ENCODE measurements at places on chromosomes 11 and 22.

- no peak for DNase-seq
Observed at GRCh38 chr11:75383246-75383645, 16.1 kb upstream of the RPS3 start.

DNA sequence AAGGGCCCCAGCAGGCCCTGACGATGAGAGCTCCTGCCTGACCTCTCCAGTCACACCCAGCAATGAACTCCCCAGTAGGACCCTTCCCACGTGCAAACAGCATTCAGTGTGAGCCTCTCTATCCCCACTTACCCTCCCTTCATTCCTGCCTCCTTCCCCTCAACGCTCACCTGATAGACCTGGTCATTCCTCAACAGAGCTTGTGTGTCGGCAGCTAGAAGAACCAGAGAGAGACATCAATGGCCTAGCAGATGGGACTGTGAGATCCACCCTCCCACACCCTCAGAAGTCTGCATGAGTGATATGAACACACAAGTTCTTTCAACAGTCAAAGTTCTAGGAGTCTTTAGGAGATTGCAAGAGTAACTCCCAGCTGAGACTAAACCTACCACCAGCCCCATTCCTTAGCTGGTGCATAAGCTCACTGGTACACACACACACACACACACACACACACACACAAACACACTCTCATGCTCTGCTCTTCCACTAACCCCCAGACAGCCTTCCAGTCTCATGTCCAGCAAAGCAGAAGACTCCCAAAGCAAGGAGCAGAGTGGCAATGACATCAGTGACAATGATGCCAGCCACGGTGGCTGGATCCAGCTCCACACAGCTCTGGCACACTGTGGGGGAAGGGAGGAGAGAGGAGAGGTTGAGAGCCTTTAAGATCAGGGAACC is 3.1 kb downstream of the CD3D start:
- DNase-seq = no peak

DNA sequence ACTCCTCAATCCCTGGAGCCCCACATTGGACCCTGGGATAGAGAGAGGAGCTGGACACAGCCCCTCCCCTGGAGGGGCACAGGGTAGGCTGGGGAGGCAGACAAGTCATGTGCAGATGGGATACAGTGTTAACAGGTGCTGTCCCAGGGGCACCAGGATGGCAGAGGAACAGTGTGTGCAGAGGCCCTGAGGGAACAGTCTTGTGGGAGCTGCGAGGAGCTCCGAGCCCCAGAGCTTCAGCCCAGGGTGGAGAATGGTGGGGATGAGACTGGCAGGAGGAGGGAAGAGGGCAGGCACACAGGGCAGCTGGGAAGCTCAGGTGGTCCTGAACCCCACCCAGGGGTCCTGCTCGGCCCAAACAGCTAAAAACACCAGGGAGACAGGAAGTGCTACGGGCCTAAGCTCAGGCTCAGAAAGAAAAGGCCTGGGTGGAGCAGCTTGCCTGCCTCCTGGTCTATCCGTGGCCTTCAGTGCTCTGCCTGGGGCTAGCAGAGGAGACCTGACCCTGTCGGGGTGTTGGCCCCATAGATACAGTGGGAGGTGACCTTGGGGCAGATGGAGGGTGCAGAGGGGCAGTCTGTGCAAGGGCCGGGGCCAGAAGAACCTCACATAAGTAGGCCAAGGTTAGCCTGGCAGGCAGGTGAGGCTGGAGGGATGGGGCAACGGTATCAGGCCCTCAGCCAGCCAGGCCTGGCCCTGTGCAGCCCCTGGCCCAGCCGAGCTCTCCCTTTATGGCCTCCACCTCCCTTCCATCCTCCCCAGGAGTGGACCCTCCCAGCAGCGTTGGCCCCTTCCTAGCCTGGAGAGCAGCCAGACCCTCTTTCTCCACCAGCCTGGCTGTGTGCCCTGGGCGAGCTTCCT is 15.4 kb downstream of the CAPN5 start:
- DNase-seq = no peak

GRCh38 chr11:134486106-134486505 is 74.1 kb upstream of the B3GAT1 start:
- DNase-seq = no peak

- no peak for DNase-seq
Observed at GRCh38 chr11:96783311-96783710, 393.5 kb downstream of the JRKL start.
